ENCODE measurements at places on chromosomes 4 and X.

DNA sequence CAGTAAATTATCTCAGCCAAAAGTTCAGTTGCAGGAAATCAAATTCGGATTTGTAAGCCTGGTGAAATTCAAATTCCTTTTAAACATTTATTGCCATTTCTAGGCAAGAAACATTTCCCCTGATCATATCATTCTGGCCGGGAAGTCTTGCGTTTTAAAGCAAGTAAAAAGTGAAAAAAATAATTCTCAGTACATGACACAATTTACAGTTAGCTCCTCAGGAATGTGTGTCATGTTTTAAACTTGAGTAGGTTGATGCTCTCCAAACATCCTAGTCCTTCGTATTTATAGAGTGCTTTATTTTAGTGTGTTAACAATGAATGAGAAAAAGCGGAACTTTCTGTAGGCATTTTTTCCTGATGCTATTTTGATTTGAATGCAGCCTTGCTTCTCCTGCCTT lies 158.3 kb upstream of the SCML1 start:
- no peak for DNase-seq

- no peak for DNase-seq
Measured at GRCh38 chr4:71198958-71199357, 139.9 kb upstream of the SLC4A4 start.

GRCh38 chr4:3729188-3729881 lies 36.9 kb upstream of the ADRA2C start:
- DNase-seq, result no peak

GRCh38 chr4:48205107-48205506 lies 64.5 kb downstream of the TEC start:
- no peak for DNase-seq

DNA sequence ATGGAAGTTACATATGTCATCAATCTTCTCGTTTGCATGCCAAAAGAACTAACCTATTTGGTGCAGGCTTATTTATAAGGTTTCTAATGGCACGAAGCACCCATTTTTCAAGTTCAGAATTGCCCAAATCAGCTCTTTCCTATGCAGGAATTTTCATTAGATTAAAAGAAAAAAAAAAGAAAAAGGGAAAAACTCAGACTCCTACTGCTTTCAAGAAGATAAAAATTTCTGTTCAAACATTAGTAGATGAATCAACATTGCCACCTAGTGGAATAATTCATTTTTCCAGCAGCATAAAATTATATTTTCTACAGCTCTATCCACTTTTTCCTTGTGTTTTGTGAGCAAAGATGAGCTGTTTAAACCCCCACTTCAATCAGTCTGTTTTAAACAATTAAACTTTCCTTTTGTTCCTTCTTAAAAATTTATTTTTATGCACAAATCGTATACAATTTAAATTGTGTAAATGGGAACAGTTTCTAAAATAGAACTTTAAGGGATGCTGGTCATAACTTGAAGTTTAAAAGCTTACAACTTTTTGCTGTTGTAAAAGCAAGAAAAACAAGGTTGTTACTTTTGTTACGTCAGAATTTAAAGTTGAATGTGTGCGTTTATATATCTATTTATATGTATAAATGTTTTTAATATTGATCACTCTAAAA lies 309.9 kb downstream of the ARAP2 start:
- DNase-seq, result no peak

DNA sequence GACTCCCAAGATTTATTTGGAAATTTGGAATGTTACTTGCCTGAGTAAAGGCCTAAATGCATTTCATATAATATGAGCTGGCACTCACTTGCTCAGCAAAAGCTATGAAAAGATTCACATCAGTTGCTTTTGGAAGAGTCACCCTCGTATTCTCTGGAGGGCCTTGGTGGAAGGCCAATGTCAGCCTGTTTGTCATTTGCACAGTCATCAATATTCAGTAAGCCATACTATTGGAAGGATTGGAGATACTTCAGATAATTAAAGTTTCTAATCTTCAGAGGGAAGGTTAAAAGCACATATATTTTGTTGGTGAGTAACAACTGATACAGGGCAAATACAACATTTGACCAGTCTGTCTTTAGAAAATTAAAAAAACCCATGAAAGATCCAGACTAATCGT lies 36.6 kb downstream of the VCX3A start:
- DNase-seq, result no peak

DNA sequence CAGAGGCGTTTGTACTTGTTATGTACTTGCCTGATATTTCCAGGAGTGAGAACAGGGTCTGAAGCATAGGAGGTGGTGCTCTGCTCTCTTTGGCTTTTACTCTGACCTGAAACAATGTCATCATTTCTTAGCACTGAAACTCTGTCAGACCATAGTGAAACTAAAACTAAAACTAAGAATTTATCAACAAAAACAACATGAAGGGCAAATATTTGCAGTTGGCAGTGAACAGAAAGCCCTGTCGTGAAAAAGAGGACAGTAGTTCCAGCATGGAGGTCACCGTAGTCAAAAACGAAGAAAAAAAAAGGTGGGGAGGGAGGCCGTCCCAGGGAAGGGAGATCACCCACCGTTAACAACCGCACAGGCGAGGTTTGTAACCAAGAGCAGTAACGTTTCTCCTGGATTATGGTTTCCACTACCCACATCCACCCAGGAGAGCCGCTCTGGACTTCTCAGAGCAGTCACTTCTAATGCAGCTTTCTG lies 97.5 kb downstream of the ANK2 start:
- DNase-seq, result no peak

GRCh38 chr4:79360006-79360405 lies 34.1 kb upstream of the NAA11 start:
- no peak for DNase-seq

- DNase-seq, result no peak
Measured at GRCh38 chr4:107900067-107900466, 31.3 kb upstream of the CYP2U1 start.

GRCh38 chr4:15914736-15915135 lies 23.8 kb downstream of the FGFBP1 start:
- DNase-seq, result no peak

GRCh38 chr4:72893354-72894066 lies 176.0 kb downstream of the COX18 start:
- no peak for DNase-seq

- no peak for DNase-seq
Measured at GRCh38 chrX:30283456-30284200, 25.6 kb downstream of the NR0B1 start.

DNA sequence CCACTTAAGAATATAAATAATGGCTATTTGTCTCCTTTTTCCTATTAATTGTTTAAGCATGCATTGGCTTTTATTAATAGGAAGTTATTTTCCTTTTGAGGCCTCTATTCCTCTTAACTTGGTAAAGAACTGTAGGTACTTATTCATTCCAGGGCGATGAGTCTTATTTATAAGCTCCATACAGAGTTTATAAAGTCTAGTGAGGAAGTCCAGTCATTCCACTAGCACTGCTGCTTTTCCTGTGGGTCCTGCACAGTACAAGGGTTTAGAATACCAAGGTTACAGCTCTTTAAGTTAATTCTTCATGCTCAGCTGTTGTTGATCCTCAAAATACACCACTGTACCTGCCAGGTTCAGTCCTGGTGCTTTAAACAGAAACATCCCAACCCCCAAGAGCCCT lies 28.5 kb upstream of the WNK3 start:
- DNase-seq, result no peak

- no peak for DNase-seq
Measured at GRCh38 chr4:128550060-128550459, 259.4 kb upstream of the JADE1 start.

DNA sequence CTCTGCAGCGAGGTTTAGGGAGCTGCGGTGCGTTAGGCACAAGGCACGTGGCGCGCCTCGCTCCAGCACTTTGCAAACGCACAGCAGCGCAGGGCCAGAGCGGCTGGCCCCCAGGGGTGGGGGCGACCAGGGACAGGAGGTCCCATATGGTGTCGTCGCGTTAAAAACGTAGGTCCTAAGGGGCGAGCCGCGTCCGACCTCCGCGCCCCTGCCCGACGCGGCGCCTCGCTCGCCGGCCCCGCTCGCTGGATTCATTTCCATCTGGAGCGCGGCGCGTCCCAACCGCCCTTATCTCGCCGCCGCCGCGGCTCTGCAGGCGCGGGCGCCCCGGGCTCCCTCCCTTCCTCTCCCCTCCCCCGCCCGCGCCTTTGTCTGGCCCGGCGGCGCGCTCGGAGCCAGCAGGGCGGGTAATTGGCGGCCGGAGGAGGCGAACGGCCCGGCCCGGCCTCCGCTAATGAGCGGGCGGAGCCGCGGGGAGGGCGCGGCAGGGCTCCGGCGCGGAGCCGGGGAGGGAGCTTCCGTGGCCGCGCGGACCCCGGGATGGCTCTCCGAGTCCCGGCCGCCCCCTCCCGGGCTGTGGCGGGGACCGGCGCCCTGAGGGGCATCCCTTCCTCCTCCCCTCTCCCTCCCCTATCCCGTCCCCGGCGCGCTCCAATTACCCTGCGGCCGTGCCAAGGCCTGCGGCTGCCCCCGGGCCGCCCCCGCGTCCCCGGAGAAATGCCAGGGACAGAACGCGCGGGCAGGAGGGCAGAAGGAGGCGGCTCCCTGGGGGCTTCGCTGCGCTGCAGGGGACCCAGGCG lies 409.0 kb downstream of the BCOR start:
- DNase-seq, result no peak

- no peak for DNase-seq
Measured at GRCh38 chr4:92368653-92369052, 64.9 kb downstream of the GRID2 start.

DNA sequence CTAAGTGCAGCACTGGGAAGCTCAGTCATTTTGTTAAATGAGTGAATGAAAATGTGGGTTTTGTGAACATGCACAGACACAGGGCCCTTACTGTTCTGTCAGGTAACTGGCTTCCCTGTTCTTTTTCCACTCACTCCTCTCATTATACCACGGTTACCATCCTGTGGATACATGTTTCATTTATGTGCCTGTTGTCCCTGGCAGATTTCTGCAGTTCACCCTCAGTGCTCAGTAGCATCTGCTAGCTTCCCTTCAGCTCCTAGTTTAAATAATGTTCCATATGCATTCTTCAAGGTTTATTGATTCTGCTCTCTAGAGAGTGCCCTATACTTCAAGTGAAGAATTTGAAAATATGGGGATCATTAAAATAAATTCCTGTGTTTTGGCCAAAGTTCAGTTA lies 1634.3 kb upstream of the ADGRL3 start:
- DNase-seq, result no peak

- DNase-seq, result no peak
Measured at GRCh38 chr4:86818841-86819240, 30.3 kb downstream of the SLC10A6 start.

DNA sequence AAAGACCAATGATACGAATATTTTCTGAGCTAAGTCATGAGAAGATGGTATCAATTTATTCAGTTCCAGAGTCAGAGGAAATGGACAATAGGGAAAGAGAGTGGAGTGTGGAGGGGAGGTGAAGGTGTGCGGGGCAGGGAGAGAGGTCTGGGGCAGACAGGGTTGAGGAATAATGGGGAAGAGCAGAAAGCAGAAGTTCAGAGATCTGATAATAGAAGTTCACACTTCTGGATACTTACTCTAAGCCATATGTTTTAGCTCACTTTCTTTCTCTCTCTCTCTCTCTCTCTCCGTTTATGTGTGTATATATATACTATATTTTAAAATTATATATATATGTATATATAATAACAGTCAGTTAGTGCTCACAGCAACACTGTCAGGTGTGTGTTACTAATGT lies 40.4 kb downstream of the FOXR2 start:
- DNase-seq, result no peak

DNA sequence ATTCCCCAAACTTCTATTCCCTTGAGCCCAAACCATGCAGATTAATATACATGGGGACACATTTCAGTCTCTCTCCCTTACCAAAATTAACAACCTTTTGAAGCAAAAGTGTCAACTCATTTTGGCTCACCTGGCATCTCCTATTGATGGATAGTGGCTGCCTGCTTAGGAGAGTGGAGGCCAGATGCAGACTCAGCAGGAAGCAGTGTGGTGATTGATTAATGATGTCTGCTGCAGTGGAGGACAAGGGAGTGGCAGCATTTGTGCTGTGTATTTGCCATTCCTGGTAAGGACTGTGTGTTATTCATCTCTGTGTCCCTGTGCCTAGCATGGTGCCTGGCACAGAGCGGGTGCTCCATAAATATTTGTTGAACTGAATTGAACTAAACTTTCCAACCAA lies 590.1 kb downstream of the RAB28 start:
- no peak for DNase-seq

- DNase-seq, result no peak
Measured at GRCh38 chrX:54430519-54430918, 9.7 kb upstream of the TSR2 start.

GRCh38 chrX:77693594-77693993 lies 92.4 kb downstream of the ATRX start:
- no peak for DNase-seq

GRCh38 chr4:46081674-46082073 lies 42.2 kb downstream of the GABRG1 start:
- DNase-seq, result no peak

DNA sequence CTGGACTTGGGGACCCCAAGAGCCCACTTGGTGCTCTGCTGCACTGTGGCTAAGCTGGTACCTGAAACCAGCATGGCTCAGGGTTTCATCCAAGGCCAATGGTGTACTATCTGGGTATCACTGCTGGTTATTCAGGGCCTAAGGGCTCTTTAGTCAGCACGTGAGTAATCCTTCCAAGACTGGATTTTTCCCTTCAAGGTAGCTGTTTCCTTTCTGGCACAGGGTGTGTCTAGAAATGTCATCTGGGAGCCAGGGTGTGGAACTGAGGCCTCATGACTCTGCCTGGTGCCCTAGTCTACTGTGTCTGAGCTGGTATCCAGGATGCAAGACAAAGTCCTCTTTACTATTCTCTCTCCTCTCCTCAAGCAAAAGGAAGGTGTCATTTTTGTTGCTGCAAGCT lies 99.0 kb upstream of the QRFPR start:
- no peak for DNase-seq

DNA sequence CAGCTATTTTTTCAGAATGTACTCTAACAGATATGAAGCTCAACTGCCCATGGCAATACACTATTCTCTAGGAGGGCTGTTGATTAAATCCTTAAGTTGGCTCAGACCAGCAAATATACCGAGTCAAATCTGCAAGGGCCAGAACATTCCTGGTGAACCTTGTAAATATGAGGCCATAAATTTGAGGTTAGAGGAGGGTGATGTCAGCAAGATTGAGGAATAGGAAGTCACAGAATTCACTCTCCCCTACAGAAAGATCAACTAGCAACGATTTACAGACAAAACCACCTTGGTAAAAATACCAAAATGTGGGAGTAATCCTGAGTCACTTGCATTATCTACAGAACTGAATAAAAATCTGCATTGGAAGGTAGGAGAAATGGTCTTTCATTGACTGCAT lies 399.3 kb downstream of the GPM6A start:
- DNase-seq, result no peak

GRCh38 chrX:2894885-2895292 lies 34.2 kb downstream of the ARSD start:
- no peak for DNase-seq

GRCh38 chrX:40579141-40579540 lies 1.6 kb upstream of the ATP6AP2 start:
- no peak for DNase-seq
